ENCODE measurements at places on chromosomes 1 and 21.

- no peak for DNase-seq
Measured at GRCh38 chr1:84887261-84887934, 5.6 kb downstream of the LPAR3 start.

GRCh38 chr1:64398936-64399335, 71.0 kb upstream of the CACHD1 start:
- no peak for DNase-seq

- DNase-seq = no peak
Measured at GRCh38 chr1:219271818-219272535, 98.3 kb downstream of the LYPLAL1 start.

GRCh38 chr1:10650556-10651388, 145.7 kb downstream of the CASZ1 start:
- no peak for DNase-seq

DNA sequence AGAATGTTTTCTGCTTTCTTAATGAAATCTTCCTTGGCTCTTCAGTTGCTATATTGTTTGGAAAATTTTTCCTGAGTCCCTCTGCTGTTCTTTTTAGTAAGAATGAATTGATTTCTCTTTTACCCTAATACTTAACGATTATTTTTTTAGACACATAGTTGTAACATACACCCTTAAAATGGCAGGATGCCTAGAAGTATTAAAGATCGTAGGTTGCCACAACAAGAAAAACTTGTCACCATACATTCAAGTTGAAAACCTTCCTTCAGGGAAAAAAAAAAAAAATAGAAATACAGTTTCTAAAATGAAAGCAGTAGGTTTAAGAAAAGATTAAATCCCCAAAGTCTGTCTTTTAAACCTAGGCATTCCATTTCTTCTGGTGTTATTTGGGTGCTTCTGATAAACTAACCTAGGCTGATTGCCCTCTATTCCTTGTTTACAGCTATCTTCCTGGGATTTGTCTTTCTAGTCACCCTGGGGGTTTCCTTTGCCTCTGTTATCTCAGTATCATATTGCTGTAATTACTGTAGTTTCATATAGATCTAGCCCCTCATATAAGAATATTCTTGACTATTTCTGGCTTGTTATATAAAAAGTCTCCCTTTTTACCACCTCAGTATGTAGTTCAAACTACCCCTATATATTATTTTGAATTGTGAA, 16.8 kb downstream of the SUCO start:
- DNase-seq = no peak

GRCh38 chr1:217535601-217536377, 95.1 kb downstream of the GPATCH2 start:
- no peak for DNase-seq

DNA sequence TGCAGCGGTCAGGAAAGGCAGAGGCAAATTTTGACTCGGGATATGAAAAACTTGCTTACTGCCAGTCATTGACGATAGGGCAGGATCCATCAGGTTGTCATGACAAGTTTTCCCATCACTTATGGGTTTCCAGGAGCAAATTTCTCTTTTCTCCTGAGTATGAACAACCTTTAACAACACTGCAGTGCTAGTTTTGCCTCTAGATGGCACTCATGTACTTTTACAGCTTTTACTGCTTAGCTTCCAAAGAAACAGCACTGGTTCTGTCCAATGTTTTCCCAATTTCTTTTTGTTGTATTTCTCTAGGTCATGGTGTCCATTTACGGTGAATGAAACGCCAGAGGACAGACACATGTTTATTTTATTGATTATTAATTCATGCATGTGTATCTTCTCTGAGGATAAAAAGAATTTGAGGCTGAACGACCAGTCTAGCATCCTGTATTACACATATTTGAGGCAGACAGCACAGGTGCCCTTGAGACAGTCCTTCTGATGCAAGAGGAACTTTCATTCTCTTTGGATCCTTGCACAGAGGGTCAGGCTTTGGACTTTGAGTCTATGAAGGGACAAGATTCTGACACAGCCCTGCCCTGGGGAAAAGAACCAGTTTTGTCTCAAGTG, 112.3 kb upstream of the TRABD2B start:
- DNase-seq = no peak

DNA sequence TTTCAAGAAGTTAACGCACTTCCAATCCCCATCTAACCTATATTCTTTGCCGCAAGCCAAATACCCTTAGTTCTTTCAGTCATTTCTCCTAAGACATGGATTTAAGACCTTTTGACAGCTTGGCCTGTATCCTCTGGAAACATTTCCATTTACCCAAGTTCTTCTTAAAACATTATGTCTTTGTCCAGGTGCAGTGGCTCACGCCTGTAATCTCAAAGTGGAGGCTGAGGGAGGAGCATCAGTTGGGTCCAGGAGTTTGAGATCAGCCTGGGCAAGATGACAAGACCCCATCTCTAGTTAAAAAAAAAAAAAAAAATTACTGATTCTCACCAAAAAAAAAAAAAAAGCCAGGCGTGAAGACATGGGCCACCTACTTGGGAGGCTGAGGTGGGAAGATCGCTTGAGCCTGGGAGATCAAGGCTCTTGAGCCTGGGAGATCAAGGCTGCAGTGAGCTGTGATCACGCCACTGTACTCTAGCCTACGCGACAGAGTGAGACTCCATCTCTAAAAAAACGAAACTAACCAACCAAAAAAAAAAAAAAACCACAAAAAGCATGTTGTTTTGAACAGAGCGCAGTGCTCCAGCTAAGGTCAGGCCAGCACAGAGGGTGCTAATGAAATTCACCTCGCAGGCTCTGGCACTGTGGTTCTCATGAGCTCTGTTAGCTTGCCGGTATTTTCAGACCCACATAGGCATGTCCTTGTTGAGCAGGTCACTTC, 36.0 kb downstream of the NUAK2 start:
- DNase-seq = peak; percentile 67

DNA sequence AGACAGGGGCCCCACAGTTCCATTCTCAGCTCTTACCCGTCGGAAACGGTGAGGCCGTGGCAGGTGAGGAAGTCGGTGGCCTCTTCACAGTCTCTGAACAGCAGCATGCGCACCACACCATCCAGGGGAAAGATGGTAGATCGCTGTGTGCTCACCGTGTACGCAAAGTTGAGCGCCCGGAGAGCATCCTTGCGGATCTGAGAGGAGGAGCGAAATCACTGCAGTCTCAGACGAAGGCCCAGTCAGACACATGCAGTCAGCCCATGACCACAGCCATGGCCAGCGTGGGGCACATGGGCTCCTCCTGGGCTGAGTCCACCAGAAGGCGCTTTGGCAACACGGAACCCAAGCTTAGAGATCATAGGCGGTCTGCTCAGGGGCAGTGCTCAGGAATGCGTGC, 18.5 kb downstream of the MCM3AP start:
- DNase-seq = no peak

Data from GM06990 (cell line).